ENCODE measurements at places on chromosomes 12 and 14. TPM values are rescaled to one million over a fixed set of nuclear protein-coding genes. Genes with fewer than 3 reads are reported as not detected.

The RFX4 gene
- not detected for total RNA-seq

DNA sequence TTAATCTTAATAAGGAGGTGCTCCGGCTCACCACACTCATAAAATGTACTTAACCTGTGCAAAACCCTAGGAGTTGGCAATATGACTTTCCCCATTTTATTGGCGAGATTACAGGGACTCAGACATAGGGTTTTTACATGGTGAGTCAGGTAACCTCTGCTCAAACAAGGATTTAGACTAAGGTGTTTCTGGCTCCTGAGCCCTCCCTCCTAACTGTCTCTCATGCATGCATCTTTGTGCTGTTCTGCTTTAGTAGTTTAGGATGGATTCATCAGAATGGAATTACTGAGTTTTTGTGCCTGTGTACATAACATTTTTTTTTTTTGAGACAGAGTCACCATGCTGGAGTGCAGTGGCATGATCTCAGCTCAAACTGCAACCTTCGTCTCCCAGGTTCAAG is 993.3 kb upstream of the TMEM132C start:
- DNase-seq = no peak

The SYCP3 gene
- total RNA-seq = 0.88 TPM

GRCh38 chr12:90020881-90021280 is 312.2 kb upstream of the ATP2B1 start:
- no peak for DNase-seq

The ANKS1B gene
- 2.2 TPM for total RNA-seq

GRCh38 chr12:76813972-76814371 is 50.1 kb downstream of the ZDHHC17 start:
- no peak for DNase-seq

The KLHL42 gene
- 42.0 TPM for total RNA-seq

GRCh38 chr14:56357428-56357827 is 222.2 kb upstream of the TMEM260 start:
- no peak for DNase-seq

- DNase-seq = no peak
These were observed 316.4 kb downstream of the ZFP36L1 start for GRCh38 chr14:68476212-68477109.

- DNase-seq = no peak
These were observed 359.6 kb downstream of the BMP4 start for GRCh38 chr14:53596853-53597525.

The NRDE2 gene
- total RNA-seq = 11.2 TPM

The MGST1 gene
- total RNA-seq = 81.9 TPM

- DNase-seq = peak; percentile 58
These were observed 8.1 kb downstream of the PNP start for GRCh38 chr14:20477211-20477876.

- DNase-seq = no peak
These were observed 11.2 kb downstream of the COX14 start for GRCh38 chr12:50123203-50123602.

DNA sequence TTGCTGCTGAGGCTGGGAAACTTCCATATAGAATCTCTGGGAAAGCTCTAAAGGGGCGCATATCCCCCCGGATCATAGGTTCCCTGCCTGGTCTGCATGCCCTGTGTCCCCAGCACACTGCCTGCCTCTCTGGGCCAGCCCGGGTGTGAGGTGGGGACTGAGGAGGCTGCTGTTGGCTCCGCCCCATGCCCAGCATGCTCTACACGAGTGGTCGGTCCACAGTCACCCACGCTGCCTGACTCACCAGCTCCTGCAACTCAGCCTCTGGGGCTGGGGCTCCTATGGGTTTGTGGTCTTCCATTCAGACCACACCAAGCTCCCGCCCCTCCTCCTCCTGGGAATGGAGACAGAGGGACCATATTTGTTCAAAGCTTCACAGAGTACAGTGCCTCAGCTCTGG is 88.5 kb upstream of the ANO2 start:
- DNase-seq = peak; percentile 21

- DNase-seq = no peak
These were observed 61.7 kb upstream of the LRIG3 start for GRCh38 chr12:58981961-58982360.

GRCh38 chr14:93023802-93024434 is 91.8 kb downstream of the ITPK1 start:
- peak; percentile 13 for DNase-seq

The MAP3K9 gene
- under 0.01 TPM for total RNA-seq

The SELPLG gene
- total RNA-seq = 1.1 TPM

The RITA1 gene
- total RNA-seq = 22.4 TPM

GRCh38 chr12:623172-623864 is 39.9 kb downstream of the NINJ2 start:
- DNase-seq = no peak

DNA sequence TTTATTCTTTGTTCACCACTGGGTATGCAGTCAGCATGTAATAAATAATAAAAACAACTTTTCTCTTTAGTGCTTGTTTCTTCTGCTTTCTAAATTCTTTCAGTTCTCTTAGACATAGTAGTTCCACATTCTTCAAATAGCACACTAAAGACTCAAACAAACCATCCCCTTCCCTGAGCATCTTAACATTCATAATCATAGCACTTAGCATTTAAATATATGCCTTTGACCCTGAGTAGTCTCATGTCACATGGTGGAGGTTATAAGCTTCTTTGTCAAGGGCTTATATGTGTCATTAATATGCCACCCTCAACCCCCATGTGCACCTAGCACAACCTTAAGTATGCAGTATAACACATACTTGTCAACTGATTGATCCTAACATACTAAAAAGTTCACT is 212.7 kb downstream of the PHLDA1 start:
- no peak for DNase-seq

The NOS1 gene
- not detected for total RNA-seq

The ISM2 gene
- not detected for total RNA-seq

The RASSF9 gene
- 5.8 TPM for total RNA-seq

The MYO1A gene
- total RNA-seq = under 0.01 TPM

The PRICKLE1 gene
- total RNA-seq = 13.0 TPM

The KRT73 gene
- not detected for total RNA-seq

DNA sequence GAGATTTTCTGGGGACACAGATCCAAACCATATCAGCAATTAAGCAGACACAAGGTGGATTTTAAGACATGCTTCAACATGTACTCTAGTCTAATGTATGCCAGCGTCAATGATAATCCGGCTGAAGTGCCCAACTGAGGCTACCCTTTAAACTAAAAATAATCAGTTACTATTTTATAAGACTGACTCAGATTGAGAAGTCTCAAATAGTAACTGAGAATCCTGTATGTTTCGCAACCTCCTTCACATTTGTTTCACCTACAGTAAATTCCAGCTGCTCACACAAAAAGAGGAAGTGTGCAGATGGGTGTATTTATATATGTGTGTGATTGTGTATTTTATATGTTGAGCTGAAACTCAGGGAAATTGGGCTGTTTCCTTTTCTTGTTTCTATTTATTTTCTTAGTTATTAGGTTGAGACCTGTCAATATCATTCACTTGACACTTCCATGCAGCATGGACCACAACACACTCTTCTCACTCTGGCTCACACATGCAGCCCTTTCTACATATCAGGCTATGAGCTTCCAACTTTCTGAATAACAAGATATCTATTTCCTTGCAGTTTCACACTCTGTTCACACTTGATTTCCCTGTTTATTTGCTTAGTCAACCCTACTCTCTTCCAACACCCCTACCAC is 1224.9 kb upstream of the TMEM132C start:
- no peak for DNase-seq

- peak; percentile 73 for DNase-seq
These were observed 23.1 kb upstream of the RNASE12 start for GRCh38 chr14:20614038-20614840.

- DNase-seq = no peak
These were observed 9.2 kb downstream of the HAL start for GRCh38 chr12:95986635-95987570.

GRCh38 chr14:54566410-54567223 is at the start of gene SAMD4A:
Gene SAMD4A, plus strand, starts transcription at chr14:54567128. Its CDS starts 789 bp downstream, at chr14:54567917.
- DNase-seq = peak; percentile 94

The OAS2 gene
- total RNA-seq = 8.3 TPM
